ENCODE measurements at places on chromosomes 16 and 17. TPM values are rescaled to one million over a fixed set of nuclear protein-coding genes. Genes with fewer than 3 reads are reported as not detected.

The METTL22 gene
- total RNA-seq: 78.1 TPM

The NXN gene
- total RNA-seq: 72.8 TPM

The CPD gene
- 20.5 TPM for total RNA-seq

The UTS2R gene
- total RNA-seq: 3.8 TPM

The MYL4 gene
- total RNA-seq: 2.0 TPM

The CORO6 gene
- 620 TPM for total RNA-seq

The SLC52A1 gene
- not detected for total RNA-seq

The SNAI3 gene
- 8.5 TPM for total RNA-seq

The CCL11 gene
- not detected for total RNA-seq

The USP43 gene
- not detected for total RNA-seq

The SDR42E2 gene
- total RNA-seq: 0.08 TPM

The JPH3 gene
- 0.13 TPM for total RNA-seq

The TP53TG3C gene
- not detected for total RNA-seq

The KRTAP9-2 gene
- total RNA-seq: not detected

The TEX14 gene
- total RNA-seq: 0.14 TPM

The ASPA gene
- 4.5 TPM for total RNA-seq

The GLTPD2 gene
- not detected for total RNA-seq

The MRPL12 gene
- 175 TPM for total RNA-seq

The MRPL58 gene
- total RNA-seq: 50.4 TPM

The JMJD8 gene
- total RNA-seq: 22.4 TPM

The DRC3 gene
- total RNA-seq: 0.39 TPM

The SLC16A6 gene
- 47.7 TPM for total RNA-seq

The ABAT gene
- 1.7 TPM for total RNA-seq

The BEAN1 gene
- total RNA-seq: not detected

The CCL1 gene
- total RNA-seq: not detected

The ZCCHC14 gene
- 14.6 TPM for total RNA-seq

The PYCARD gene
- 3.0 TPM for total RNA-seq

The CBFA2T3 gene
- total RNA-seq: 7.1 TPM
